ENCODE measurements at places on chromosomes 1 and 21. TPM values are rescaled to one million over a fixed set of nuclear protein-coding genes. Genes with fewer than 3 reads are reported as not detected.

Gene RNU1-3
- total RNA-seq: not detected

Gene INAVA
- total RNA-seq: not detected

GRCh38 chr1:208880433-208881100, 636.4 kb upstream of the PLXNA2 start:
- peak; percentile 26 for DNase-seq

DNA sequence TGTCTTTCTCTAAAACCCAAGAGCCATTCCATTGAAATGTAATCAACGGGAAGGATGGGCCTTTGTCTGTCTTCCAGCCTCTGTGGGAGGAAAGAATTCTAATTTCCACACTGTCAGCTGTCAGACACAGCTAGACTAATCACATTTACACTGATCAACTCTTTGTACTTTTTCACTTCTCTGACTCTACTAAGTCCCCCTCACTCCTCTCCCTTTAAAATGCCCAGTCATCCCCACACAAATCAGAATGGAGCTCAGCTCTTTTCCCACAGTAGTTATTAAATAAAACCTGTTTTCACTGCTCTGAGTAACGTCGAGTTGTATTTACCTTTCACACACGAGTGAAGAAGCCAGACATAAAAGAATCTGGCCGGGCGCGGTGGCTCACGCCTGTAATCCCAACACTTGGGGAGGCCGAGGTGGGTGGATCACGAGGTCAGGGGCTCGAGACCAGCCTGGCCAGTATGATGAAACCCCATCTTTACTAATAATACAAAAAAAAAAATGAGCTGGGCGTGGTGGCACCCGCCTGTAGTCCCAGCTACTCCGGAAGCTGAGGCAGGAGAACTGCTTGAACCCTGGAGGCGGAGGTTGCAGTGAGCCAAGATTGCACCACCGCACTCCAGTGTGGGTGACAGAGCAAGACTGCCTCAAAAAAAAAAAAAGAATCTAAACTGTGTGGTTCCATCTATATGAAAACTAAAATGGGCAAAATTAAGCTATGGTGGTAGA, 13.3 kb downstream of the ZBTB8OS start:
- no peak for DNase-seq

Gene ELF3
- total RNA-seq: not detected

Gene IGSF21
- not detected for total RNA-seq

DNA sequence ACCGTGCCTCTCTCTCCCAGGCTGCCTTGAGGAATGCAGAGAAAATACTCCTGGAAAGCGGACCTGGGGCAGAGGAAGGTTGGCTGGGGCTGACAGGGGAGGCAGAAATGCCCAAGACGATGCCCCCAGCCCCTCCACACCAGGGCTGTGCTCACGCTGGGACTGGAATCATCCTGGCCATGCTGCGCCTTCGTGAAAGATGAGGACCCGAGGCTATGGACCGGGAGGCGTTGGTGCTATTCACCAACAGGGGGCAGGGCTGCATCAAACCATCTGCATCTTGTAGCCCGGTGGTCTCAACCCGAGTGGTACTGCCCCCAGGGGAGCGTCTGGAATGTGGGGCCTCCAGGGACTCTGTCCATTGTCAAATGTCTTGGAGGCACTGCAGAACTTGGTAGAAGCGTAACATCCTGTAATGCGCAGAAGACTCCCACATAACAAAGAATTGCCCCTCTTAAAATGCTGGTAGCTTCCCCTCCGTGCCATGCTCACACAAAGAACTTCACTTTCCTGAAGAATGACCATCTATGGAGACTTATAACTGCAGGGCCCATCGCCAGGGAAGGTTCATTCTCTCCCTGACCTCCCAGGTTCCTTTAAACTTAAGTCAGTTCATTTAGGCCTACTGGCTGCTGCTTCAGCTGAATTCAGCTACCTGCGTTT, 251.2 kb downstream of the RRAGC start:
- DNase-seq: peak; percentile 9

Gene CTSE
- not detected for total RNA-seq

GRCh38 chr1:54377040-54377691, 29.0 kb downstream of the SSBP3 start:
- no peak for DNase-seq

Gene CD52
- total RNA-seq: not detected

DNA sequence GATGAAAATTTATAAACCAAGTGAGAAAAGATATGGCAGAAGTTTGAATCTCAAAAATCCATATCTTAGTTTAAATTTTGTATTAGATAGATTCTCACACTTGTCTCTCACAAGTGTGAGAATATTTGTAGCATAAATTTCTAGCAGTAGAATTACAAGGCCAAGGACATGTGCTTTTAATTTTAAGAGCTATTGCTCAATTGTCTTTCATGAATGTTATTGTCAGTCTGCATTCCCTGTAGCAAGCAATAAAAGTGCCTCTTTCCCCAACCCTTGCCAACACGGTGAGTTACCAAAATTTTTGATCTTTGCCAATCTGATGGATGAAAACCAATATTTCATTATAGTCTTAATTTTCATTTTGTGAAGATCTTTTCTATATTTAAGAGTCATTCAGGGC, 64.0 kb downstream of the CTH start:
- no peak for DNase-seq

Gene FCRL4
- total RNA-seq: not detected

Gene RXFP4
- not detected for total RNA-seq

Gene CERS2
- 86.1 TPM for total RNA-seq

DNA sequence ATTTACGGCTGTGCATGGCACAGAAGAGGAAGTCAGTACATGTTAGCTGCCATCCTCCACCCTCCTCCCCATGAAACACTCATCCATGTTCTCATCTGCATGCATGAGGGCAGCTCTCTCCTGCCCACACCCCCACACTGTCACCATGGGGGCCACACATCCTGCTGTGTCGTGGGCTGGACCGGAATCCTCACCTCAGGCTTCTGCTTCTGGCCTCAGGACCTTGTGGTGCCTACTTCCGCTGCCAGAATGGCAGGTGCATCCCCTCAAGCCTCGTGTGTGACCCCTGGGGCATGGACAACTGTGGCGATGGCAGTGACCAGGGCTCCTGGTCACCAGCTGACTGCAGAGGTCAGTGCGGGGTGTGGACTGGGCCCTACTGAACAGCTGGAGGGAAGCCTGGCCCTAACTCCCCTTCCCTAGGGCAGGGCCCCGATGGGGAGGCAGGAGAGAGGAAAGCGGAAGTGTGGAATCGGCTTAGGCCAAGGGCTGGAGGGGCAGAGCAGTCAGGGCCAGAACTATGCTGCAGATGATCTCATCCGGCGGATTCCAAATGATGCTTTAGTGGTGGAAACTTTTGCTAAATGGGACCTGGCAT, 3.8 kb downstream of the LDLRAD2 start:
- DNase-seq: no peak

DNA sequence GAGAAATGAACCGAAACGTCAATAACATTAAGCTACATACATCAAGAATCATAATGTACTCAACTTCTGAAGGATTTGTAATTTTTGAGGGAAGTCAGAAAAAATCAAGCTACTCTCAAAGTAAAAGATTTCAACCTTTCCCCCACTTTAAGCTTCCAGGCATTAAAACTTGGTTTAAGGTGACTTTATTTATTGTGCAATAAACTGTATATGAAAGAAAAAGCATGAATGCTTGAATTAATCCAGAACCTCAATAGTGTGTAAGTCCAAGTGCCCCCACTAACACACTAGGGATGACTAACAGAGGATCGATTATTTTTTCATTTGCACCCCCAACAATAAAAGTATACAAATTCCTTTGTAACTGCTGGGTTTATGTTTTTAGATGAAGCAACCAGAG, 10.9 kb downstream of the GART start:
- DNase-seq: no peak

Gene AMY1A
- total RNA-seq: not detected

- DNase-seq: peak; percentile 10
Measured at GRCh38 chr1:56411484-56412180, 167.7 kb downstream of the PLPP3 start.

DNA sequence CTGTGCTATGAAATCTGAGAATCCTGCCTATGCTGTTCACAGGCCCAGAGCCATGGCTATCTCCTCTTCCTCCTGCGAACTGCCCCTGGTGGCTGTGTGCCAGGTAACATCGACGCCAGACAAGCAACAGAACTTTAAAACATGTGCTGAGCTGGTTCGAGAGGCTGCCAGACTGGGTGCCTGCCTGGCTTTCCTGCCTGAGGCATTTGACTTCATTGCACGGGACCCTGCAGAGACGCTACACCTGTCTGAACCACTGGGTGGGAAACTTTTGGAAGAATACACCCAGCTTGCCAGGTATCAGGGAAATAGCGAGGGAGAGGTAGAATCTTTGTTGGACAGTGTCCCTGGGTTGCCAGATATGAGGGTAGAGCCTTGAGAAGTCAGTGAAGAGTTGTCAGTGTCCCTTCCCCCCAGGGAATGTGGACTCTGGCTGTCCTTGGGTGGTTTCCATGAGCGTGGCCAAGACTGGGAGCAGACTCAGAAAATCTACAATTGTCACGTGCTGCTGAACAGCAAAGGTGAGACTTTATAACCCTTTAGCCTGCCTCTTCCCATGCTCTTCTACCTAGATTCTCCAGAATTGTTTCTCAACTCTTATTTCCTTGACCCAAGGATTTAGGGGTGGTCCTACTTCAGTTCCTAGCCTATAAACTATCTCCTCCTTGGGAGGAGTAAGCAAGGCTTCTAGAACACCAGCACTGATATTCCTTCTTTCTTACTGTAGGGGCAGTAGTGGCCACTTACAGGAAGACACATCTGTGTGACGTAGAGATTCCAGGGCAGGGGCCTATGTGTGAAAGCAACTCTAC, 1.4 kb downstream of the NIT1 start:
- DNase-seq: peak; percentile 49

GRCh38 chr1:17581389-17582123, 42.1 kb downstream of the ARHGEF10L start:
- no peak for DNase-seq

DNA sequence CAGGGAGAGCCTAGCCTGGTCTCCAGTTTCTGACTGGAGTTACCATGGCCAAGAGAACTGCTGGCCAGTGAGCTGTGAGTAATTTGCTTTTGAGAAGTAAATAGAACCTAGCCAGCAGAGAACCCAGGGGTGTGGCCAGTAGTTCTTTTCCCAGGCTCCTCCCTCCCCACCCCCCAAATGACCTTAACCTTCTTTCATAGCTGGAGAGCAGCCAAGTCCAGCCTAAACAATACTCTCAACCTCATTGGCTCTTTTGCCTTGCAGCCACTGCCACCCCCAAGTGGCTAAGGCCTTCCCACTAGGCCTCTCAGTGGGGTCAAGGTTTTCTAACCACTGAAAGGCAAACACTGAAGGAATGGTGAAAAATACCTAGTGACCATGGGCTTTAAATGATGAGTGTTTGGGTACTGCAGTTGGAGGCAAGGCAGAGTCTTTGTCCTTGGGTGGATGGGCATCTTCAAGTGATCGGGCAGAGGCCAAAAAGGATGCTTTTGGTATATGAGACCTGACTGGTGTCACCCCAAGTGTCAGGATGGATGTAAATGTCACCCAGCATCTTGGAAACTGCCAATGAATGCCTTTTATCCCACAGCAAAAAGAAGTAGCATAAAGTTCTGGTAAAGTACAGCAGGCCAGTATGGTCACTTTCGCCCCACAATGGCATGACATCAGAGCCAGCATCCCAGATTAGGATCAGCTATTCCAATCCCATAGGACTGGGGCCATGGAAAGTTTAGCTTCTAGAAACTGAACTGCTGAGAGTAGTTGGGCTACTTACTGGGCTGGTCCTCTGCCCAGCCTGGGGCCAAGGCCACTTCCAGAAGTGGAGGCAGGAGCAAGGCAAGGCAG, 3.5 kb upstream of the PIGV start:
- DNase-seq: peak; percentile 59

- no peak for DNase-seq
Measured at GRCh38 chr1:237270353-237270752, 228.4 kb downstream of the RYR2 start.

- no peak for DNase-seq
Measured at GRCh38 chr1:155145491-155145890, 5.2 kb upstream of the DPM3 start.

Gene SPRR1B
- total RNA-seq: not detected

Gene EPHB2
- total RNA-seq: 19.6 TPM

Gene IFI16
- 33.8 TPM for total RNA-seq

Gene KRTAP19-3
- not detected for total RNA-seq

- DNase-seq: no peak
Measured at GRCh38 chr1:180909462-180909976, 3.2 kb upstream of the KIAA1614 start.

Gene PAX7
- not detected for total RNA-seq

Gene NUP210L
- not detected for total RNA-seq

GRCh38 chr1:18174037-18174436, 66.4 kb downstream of the IGSF21 start:
- DNase-seq: no peak

Gene USF1
- 102 TPM for total RNA-seq

- no peak for DNase-seq
Measured at GRCh38 chr1:40876891-40877290, 14.7 kb upstream of the CITED4 start.

DNA sequence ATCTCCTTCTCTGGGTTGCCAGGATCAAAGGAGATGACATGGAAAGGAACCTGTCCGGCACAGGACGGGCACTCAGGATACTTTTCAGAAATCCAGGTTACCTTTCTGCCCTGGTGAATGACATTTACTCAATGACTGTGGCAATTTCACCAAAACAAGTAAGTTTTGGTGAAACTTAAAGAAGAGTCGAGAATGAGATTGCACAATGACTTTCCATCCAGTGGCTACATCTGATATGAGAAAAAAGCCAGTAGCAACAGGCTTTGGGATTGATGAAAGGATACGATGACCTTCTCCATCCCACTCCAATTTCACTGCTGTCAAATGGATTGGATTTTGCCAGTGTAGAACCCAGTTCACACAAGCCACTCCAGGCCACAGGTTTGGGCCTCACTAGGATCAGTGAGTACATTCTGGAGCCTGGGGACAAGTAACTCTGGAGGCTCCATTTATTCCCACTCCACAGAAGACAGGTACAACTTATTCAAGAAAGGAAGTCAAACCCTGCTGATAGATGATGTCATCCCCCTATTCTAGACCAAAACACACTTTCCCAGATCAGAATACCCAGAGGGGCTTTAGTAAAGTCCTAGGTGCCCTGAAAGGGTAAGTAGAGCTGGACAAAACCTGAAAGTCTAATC, 63.3 kb downstream of the PLPP3 start:
- no peak for DNase-seq

Gene GBP7
- total RNA-seq: not detected

- DNase-seq: peak; percentile 99
Measured at GRCh38 chr1:109783436-109783835, 19.7 kb upstream of the EPS8L3 start.
